ENCODE measurements at places on chromosomes 2 and 18.

DNA sequence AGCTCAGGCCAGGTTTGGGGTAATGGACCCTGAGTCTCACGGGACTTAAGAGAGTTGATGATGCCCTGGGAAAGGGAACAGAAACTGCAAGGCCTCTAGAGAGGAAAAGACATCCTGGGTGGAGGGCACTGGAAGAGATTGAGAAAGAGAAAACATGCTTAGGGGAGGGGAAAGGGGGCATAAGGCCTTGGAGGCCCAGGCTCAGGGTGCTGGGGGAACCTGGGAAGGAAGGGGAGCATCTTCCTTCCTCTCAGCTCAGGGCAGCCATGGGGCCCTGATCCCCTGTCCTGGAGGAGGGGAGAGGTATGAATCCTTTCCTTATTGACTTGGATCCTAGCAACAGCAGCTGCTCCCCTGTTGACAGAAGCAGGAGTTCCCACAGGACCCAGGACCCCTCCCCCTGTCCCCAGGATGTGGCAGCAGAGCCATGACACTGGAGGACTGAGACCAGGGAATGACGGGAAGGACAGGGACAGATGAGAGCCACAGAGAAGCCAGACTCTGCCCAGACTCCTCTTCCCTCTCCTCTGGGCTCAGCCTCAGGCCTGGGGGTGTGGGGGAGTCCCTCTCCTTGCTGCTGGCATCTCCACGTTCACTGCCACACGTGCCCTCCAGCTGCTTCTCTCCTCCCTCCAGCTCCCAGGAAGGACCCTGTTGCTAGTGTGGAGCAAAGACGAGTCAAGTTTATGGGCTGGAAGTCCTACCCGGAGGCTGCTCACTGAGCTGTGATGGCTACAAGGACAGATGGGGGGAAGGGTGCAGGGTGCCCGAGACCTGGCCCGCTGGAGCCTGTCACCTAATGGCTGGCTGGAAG is 815 bp downstream of the GPBAR1 start:
- no peak for DNase-seq

- DNase-seq = no peak
Measured at GRCh38 chr2:202337151-202337550, 39.0 kb upstream of the BMPR2 start.

- no peak for DNase-seq
Measured at GRCh38 chr18:60982928-60983327, 350.3 kb upstream of the CDH20 start.

DNA sequence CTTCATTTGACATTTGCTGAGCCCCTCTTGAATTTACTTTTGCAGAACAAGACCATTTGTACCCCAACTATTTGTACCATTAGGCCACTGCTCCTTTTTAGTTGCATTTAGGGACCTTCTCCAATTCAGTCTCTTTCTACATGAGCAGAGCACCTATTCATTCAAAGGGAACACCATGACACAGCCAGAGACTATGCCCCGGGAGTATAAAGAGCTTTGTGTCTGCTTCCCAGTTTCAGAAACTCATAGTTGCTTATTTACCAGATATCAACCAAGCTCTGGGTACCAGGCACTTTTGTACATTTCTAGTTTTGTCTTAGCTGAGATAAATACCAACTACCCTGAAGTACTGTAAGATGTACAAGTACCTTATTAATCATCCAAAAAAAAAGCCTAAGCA is 269.1 kb upstream of the SIX3 start:
- no peak for DNase-seq

GRCh38 chr2:135004005-135004746 is 43.1 kb downstream of the MAP3K19 start:
- DNase-seq = peak; percentile 67

DNA sequence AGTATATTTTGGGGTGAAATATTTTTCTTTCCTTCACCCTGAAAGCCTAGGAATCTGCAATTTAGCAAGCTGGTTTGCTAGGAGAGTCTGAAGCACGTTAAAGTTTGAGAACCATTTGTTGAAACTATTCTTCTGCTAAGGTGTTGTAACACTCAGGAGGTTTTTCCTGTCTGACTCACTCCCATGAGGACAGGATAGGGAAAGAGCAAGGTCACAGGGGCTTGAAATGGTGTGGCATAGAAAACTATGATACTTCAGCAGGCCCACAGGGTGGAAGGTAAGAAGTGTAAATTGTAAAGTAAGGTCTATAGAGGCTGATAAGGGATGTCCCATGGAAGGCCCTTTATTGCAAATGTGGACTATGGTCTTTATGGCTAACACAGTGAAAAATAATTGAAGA is 177.7 kb upstream of the ZC3H15 start:
- DNase-seq = no peak
